ENCODE measurements at places on chromosomes 3 and 15.

DNA sequence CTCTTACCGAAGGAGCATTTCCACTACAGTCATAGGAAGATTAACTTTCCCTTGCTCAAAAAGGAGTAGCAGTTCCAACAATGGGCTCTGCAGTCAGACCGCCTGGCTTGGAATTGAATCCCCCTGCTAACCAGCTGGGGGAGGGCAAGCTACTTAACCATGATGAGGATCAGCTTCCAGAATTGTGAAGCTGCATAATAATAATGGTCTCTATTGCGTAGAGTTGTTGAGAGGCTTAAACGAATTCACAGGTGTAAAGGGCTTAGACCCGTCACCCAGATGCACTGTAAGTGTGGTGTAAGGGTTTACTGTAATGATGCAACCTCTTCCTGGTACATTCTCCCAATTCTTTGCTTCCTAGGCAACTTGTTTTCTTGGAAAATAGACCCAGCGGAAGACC lies 185.2 kb upstream of the RGMA start:
- no peak for DNase-seq

GRCh38 chr3:152113413-152113812 lies 155.3 kb upstream of the MBNL1 start:
- no peak for DNase-seq

GRCh38 chr3:17554078-17554477 lies 188.4 kb downstream of the TBC1D5 start:
- DNase-seq, result no peak

- DNase-seq, result no peak
These were observed 2.9 kb downstream of the WNT5A start for GRCh38 chr3:55484191-55484689.

DNA sequence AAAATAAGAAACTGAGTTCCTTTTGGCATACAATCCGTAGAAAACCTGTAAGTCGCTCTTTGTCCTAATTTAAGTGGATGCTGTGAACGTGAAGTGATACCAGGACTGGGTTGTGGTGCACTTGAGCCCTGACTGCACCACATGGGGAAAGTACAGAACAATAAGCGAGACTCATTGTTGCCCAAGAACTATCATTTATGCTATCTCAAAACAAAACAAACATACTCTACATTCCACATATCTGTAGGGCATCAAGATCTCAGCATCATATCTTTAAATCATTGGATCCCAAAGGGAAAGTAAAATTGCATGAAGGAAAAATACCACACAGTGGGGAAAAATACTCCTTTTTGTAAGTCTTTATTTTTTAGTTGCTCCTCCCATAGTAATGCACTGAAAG lies 580.3 kb downstream of the MECOM start:
- DNase-seq, result no peak

DNA sequence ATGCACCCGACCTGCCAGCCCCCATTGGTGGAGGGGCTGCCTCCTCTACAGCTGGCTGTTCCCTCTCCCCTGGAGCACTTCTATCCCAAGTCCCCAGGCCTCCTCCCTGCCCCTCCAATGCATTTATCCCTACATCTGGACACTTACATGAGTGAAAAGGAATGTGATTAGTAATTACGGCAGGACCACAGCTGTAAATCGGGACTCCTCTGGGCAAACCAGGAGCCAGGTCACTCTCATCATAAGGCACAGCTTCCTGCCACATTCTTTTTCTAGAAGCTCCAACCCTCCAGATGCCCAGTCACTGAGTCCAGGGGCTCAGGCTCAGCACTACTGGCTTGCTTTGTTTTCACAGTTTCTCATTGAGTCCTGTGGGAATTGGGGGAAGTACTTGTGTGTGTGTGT lies 54.3 kb downstream of the IL20RB start:
- no peak for DNase-seq

- no peak for DNase-seq
These were observed 21.6 kb downstream of the SEC61A1 start for GRCh38 chr3:128073807-128074206.

Measured in stimulated activated CD8-positive, alpha-beta memory T cell treated with anti-CD3 and anti-CD28 coated beads, Interleukin-4, amount 100 ng/mL, for 1 hour (primary cell).